ENCODE measurements at places on chromosomes 1 and 21. TPM values are rescaled to one million over a fixed set of nuclear protein-coding genes. Genes with fewer than 3 reads are reported as not detected.
A peak's percentile ranks its signal among the peaks of the same experiment; 100 is the strongest.

DNA sequence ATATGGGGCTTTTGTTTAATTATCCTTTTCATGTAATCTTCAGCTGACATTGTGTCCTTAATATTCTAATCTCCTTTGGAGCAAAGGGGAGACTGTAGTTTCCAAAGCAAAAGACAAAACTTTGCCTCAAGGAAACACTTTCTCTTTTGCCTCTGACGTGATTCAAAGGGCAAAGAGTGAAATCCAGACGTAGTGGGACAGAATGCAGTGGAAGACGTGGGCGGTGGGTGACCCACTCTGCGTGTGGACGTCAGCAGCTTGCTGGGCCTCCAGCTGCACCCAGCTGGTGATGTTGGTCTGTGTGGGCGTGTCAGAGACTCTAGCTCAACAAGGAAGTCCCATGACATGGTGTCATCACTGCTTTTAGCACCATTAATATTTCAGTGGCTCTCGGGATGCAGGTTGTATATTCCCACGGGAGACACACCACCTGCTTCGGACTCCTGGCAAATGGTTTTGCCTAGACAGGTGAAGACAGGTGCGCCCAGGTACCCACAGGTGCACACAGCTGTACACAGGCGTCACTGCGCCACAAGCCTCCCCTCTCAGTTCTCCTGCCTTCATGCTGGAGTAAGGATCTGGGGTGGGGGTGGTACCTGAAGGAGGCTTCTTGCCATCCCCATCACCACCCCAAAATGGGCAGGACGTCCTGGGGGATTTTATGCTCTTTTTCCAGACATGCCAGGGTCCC lies 292.1 kb upstream of the VAMP3 start:
- no peak for DNase-seq

GRCh38 chr1:169091480-169091941 lies 15.0 kb upstream of the ATP1B1 start:
- DNase-seq: no peak

- peak; percentile 40 for DNase-seq
Measured at GRCh38 chr1:244599937-244600350, 53.0 kb upstream of the DESI2 start.

Gene S100A2
- 0.69 TPM for total RNA-seq

Gene OVAAL
- total RNA-seq: not detected

GRCh38 chr1:25774921-25775771 lies 24.8 kb upstream of the SELENON start:
- DNase-seq: peak; percentile 5

Gene DFFB
- total RNA-seq: 8.3 TPM

- no peak for DNase-seq
Measured at GRCh38 chr1:42674214-42674613, 8.0 kb upstream of the YBX1 start.

GRCh38 chr1:74396933-74397332 lies 115.5 kb downstream of the LRRC53 start:
- DNase-seq: no peak

Gene ST6GALNAC5
- not detected for total RNA-seq

GRCh38 chr1:168112673-168113305 lies 23.9 kb downstream of the GPR161 start:
- peak; percentile 27 for DNase-seq

DNA sequence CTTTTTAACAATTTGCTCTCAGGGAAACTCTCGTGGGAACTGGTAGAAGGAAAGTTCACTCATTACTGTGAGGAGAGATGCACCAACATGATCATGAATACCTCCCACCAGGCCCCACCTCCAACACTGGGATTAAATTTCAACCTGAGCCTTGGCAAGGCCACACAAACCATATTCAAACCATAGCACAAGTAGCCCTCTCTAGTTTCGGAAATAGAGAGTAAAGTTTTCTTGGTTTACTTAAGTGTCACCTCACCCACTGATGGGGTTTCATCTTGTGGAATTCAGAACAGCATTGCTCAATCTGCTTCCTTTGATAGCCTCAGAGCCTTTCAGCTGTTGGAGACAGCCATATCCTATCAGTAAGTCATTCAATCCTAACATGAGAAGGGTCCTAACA lies 25.5 kb upstream of the CCSAP start:
- peak; percentile 59 for DNase-seq

DNA sequence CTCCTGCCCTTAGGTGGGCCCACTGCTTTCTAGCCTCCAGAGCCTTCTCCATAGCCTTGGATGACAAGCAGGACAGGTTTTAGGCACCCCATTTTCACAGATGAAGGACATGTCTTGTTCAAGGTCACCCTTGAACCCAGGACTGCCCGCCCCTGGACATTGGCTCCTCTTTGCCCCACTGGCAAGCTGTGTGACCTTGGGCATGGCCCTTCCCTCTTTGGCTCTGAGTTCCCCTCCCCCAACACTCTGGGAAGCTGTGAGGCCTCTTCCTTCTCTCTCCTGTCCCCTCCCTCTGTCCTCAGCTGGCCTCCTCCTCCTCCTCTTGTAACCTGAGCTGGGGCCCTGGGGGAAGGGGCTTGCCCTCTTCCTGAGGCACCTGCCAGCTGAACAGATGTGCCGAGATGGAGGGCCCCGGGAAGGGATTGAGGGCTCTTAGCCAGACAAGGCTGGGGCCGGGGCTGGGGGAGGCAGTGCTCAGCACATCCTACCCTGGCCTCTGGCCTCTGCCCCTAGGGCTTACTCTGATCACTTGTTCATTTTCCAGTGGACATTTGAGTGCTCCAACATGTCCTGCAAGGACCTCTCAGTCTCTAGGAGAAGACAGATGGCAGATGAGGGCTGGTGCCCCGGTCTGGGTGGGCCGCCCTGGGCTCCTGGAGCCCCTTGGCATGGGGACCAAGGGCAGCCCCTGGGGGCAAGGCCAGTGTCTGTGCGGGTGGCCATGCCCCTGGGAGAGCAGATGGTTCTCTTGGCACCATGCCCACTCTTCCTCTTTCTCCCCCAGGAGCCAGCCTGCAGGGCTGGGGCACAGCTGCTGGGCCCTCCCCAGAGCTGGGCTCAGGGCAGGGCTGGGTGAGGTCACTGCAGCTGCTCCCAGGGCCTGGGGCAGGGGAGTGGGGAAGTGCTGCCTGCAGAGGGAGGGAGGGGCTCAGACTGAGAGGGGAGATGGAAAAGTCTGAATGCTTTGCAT lies 10.7 kb downstream of the FOXO6 start:
- DNase-seq: no peak

DNA sequence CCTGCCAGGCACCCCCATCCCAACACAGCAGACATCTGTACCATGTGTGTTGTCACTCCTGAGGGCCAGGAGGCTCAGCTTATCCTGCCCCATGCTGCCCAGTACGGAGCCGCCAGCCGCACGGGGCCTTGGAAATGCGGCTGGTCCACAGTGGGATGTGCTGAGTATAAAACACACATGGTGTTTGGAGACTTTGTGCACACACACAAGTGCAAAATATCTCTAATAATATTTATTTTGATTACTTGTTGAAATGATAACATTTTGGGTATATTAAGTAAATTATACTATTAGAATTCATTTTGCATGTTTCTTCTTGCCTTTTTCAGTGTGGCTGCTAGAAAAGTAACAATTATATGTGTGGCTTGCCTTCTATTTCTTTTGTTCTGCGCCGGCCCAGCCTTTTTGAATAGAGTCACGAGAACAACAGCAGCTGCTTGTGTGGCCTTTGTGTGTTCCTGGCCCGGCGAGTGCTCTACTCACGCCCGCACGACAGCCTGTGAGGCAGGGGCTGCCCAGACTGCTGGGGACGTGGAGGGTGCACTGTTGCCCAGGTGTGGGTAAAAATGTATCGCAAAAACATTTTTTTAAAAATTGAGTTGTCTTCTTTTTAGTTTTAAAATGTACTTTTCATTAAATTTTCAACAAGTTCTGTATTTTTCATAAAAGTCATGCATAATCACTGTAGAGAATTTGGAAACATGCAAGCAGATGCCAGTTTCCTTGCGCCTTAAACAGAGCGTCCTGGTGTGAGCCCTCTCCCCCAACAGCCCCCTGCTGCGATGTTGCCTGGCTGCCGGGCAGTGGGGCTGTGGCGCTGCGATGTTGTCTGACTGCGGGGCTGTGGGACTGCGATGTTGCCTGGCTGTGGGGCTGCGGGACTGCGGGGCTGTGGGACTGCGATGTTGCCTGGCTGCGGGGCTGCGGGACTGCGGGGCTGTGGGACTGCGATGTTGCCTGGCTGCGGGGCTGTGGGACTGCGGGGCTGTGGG lies 35.5 kb downstream of the COQ8A start:
- DNase-seq: no peak

- no peak for DNase-seq
Measured at GRCh38 chr1:32335535-32335789, 571 bp downstream of the MARCKSL1 start.

- no peak for DNase-seq
Measured at GRCh38 chr1:29498126-29499103, 262.1 kb downstream of the PTPRU start.

DNA sequence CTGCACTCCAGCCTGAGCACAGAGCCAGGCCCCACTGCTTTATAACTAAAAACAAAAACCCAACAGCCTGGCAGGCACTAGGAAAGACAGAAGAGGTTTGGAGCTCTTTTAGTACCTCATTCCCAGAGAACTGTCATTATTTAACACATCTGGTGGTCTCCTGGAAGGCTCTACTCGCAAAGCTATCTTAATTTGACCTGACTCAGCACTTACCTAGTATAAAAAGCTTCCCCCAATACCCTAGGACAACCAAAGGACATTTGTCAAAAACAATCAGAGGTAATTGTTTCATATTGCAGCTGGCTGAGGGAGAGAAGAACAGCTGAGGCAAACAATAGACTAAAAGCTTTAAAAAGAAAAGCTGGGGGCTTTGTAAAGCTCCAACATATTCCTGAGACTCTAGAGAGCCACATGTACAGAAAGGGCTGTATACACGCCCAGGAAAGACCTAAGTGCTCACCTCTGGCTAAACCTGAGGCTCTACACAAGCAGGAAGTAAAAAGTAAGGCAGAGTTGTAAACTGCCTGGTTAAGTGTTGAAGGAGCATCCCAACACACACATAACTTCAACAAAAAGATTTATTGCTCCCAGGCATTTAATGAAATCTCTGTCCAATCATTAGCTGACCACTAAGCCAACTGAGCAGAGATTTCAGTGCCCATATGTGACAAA lies 25.0 kb downstream of the ZNF644 start:
- no peak for DNase-seq

DNA sequence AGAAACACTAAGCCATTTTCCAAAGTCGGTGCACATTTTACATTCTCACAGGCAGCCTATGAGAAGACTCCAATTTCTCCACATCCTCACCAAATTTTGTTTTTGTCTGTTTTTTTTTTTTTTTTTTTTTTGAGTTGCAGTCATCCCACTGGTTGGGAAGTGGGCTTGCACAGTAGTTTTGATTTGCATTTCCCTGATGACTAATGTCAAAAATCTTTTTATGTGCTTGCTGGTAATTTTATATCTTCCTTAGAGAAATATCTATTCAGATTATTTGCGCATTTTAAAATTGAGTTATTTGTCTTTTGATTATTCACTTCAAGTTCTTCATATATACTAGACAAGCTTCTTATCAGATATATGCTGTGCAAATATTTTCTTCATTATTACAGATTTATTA lies 141.5 kb downstream of the USH2A start:
- no peak for DNase-seq

Gene PLEKHA6
- total RNA-seq: 0.69 TPM

DNA sequence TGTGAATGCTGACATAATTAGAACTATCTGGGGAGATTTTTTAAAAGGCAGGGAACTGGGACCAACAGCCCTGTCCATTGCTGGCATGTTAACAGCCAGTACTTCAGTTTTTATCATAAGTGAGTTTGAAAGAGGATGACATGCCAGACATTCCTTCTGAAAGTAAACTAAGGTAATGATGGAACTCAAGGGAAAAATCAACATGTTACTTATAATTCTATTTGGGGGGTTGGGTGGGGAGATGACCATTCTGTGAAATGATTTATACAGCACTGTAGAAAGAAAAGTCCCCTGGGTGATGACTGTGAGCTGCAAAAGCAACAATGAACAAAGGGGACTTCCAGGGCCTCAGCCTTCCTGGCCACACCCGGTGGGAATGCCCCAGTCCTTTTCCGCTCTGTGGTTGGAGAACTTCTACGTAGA lies 5.4 kb upstream of the LAMC2 start:
- peak; percentile 57 for DNase-seq

Gene SNAPIN
- total RNA-seq: 25.7 TPM

- no peak for DNase-seq
Measured at GRCh38 chr1:241605146-241605805, 34.9 kb downstream of the CHML start.

Gene CLCA1
- 0.13 TPM for total RNA-seq

Gene GPR157
- total RNA-seq: 10.1 TPM

Gene NEXN
- total RNA-seq: 7.8 TPM

Gene LDLRAD1
- not detected for total RNA-seq

DNA sequence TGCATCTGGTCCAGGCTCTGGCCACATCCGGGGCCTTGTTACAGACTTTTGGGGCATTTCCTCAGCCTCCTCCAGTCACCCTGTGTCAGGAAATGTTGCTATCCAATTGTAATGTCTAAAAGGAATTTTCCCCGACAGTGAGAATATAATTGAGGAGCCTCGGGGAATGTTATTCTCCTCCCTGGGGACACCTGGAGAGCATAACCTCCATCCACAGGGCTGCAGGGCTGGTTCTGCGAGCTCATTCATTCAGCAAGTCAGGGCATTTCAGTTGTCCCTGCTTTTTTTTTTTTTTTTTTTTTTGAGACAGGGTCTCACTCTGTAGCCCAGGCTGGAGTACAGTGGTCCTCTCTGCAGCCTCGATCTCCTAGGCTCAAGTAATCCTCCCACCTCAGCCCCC lies 72.6 kb downstream of the MDM4 start:
- no peak for DNase-seq

DNA sequence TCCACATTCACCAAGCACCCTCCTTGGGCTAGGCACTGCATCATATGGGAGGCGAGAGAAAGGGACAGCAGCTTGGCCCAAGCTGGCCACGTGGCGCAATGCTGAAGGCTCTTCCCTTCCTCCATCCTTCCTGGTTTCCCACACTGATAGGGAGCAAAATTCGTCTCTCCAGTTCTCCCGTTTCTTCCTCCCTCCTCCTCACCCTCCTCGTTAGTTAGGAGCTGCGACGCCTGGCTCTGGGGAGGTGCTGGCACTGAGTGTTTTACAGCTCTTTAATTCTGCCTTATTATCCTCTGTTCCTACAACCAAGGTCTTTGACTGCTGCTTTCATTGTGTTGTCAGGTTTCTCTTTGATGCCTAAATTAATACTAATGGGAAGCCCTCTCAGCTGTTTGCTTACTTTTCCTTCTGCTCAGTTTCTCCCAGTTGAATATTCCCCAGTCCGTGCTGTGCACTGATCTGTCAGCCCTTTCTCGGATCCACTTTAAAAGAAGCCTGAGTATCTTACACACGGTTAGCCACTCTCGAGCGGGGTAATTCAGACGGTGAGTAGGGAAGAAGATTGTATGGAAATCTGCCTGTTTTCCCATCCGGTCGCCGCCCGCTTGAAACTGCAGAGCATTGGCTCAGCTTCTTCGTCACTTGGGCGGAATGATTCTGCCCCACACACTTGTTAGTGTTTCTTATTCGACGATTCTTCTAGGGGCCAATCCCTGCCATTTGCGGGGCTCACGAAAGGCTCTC lies 56.2 kb upstream of the SMYD2 start:
- DNase-seq: no peak

GRCh38 chr1:171783816-171784530 lies 2.5 kb downstream of the METTL13 start:
- no peak for DNase-seq

Gene MAP10
- total RNA-seq: 4.4 TPM

GRCh38 chr1:223142795-223143536 lies at the start of gene TLR5:
Gene TLR5, minus strand, starts transcription at chr1:223143248. Its CDS starts 30,217 bp downstream, at chr1:223113031.
- DNase-seq: peak; percentile 12
